NCI-H510A (cell line): ENCODE measurements at places on chromosomes 6 and 20.

- DNase-seq: no peak
Observed at GRCh38 chr6:2355150-2355549, 109.7 kb upstream of the GMDS start.

DNA sequence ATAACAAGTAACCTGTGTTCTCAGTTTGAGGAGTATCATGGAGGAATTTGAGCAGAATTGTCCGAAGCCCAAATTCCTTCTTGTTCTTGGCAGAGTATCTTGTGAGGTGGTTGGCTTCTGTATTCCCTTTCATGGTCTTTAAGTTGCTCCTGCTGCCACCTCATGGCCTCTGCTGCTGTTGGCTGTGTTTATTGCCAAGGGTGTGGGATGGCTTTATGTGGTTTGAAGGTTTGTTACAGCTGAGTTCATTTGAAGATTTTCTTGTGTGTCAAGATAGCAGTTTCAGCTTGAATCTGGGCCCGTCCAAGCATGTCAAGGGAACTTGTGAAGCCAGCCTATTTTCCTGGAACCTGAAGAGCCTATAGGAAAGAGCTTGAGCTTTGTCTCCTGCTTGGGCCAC lies 20.2 kb upstream of the TTK start:
- DNase-seq: no peak

- no peak for DNase-seq
Observed at GRCh38 chr6:43708860-43709653, 21.5 kb upstream of the MRPS18A start.

GRCh38 chr6:33264015-33264414 lies 7.7 kb downstream of the VPS52 start:
- DNase-seq: no peak

GRCh38 chr20:43331906-43332305 lies 125.8 kb upstream of the SRSF6 start:
- no peak for DNase-seq

DNA sequence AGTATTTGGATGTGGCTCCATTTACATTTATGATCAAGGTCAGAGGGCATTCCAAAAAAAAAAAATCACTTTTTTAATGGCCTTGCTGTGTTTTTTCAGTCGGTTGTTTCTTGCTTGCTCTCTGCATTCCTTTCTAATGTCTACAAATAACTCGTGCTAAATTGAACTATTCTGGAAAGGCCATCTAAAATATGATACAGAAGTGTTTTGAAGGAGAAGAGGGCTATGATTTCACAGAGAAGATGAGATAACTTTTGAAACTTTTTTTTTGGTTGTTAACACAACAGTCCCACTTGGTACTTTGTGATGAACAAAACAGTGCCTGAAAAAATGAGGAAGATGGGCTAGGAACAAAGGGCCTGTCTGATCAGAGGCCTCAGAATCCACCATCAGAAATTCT lies 156.1 kb upstream of the SMLR1 start:
- no peak for DNase-seq

DNA sequence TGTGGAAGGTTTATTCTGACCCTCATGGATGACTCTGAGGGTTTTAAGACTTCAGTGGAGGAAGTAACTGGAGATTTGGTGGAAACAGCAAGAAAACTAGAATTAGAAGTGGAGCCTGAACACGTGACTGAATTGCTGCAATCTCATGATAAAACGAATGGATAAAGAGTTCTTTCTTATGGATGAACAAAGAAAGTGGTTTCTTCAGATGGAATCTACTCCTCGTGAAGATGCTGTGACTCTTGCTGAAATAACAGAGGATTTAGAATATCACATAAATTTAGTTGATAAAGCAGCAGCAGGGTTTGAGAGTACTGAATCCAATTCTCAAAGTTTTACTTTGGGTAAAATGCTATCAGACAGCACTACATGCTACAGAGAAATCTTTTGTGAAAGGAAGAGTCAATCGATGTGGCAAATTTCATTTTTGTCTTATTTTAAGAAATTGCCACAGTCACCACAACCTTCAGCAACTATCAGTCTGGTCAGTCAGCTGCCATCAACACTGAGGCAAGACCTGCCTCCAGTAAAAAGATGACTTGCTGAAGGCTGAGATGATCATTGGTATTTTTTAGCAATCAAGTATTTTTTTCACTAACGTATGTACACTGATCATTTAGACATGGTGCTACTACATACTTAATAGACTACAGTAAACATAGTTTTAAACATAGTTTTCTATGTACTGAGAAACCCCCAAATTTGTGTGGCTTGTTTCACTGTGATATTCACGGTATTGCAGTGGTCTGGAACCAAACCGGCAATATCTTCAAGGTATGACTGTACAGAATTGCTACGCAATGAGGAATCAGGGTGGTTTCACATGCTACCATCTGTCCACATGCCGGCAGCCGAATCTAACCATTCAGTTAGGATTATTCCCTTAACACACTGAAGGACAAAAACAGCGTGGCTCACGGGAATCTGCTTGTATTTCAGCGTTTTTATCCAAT lies 149.0 kb downstream of the MYB start:
- no peak for DNase-seq

DNA sequence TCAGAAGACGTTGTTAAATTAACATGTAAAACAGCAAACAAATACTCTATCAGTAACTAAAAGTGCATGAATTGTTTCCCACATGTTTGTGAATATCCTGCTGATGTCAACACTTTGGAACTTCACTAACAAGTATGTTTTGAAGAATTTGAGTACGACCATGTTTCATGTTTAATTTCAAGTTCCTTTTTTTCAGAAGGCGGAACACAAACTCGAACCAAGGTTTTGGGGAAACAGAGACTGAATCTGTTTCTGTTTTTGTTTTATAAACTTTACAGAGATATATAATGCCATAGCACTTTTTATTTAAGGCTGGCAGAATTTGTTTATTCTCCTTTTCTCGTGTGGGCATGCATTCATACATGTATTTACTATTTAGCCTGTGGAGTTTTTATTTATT lies 509.3 kb upstream of the CITED2 start:
- no peak for DNase-seq

- DNase-seq: no peak
Observed at GRCh38 chr6:21371676-21372171, 221.8 kb upstream of the SOX4 start.

GRCh38 chr20:50111120-50111828 lies 1.7 kb downstream of the UBE2V1 start:
- no peak for DNase-seq
